ENCODE measurements at places on chromosomes 3 and 15. TPM values are rescaled to one million over a fixed set of nuclear protein-coding genes. Genes with fewer than 3 reads are reported as not detected.

The FBXO40 gene
- not detected for total RNA-seq

The KCNMB2 gene
- total RNA-seq = not detected

The DNAH1 gene
- 11.5 TPM for total RNA-seq

The COL6A5 gene
- not detected for total RNA-seq

The LRIG1 gene
- total RNA-seq = 131 TPM

The SCAANT1 gene
- not detected for total RNA-seq

All from breast epithelium (tissue), 4 donors.